Astrocyte (in vitro differentiated cells and primary cell): ENCODE measurements at places on chromosomes 2 and 18. TPM values are rescaled to one million over a fixed set of nuclear protein-coding genes. Genes with fewer than 3 reads are reported as not detected.

DOK1 gene
- 19.1 and 19.3 TPM in 2 replicates for total RNA-seq

CDK15 gene
- 6.6 and 9.3 TPM in 2 replicates for total RNA-seq

TUBB8B gene
- total RNA-seq: not detected in 2 replicates

CIB4 gene
- total RNA-seq: not detected in 2 replicates

DNA sequence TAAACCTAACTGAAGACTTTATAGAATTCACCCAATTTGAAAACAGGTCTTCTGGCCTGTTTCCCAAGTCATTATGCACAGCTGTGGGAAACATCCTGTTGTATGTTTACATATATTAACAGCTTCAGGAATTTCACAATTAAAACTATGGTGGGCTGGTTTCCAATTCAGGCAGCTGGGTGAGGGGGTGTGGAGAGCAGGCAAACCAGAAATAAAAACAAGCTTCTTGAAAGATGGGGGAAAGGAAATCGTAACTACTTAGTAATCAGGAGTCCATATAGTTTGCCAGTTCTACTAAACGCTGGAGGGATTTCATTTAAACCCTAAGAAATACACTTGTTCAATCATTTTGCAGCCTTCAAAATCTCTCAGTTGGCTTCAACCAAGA is 22.8 kb downstream of the ATP8B1 start:
- peak; percentile 73 for DNase-seq

DNA sequence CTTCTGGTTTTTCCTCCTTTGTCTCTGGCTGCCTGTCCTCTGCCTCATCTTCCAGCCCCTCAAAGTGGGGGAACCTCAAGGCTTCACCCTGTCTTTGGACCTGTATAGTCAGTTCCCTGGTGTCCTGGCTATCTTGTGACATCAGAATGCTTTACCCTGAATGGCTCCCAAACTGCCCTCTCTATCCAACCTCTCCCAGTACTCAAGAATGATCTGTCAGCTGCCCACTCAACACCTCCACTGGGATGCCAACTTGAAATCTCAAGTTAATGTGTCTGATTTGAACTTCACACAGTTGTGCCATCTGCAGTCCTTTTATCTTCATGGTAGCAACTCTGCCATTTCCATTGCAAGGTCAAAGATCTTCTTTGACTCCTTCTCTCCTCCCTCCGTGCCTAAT is 43.8 kb downstream of the UBE2F start:
- DNase-seq: no peak

ARHGEF4 gene
- total RNA-seq: 3.3 and 4.8 TPM in 2 replicates

GRCh38 chr2:230418341-230419016 is 2.5 kb downstream of the SP100 start:
- peak; percentile 77 for DNase-seq

DNA sequence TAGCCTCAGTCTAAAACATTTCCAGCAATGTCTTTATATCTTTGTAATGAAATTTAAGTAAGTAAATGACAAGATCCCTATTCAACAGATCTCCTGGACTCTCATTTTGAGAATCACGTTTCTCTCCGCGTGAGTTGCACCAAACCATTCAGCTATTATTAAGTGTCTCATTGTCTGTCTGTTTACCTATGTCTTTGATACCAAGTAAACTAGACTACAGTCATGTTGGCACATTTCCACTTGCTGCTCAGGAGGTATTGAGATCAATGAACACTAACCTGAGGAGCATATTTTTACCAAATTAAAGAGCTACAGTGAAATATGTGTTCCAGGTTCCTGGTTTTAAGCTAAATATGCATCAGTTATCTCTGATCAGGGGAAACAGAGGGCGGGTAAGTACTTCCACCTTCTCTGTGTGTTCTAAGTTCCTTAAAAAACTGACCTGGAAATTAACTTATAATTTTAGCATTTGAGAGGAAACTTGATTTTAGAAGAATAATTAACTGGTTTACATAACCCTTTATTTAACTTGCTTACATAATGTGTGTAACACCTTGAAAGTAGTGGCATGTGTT is 125.8 kb downstream of the OSBPL6 start:
- no peak for DNase-seq

- DNase-seq: no peak
These were observed 52.5 kb upstream of the SLC14A2 start for GRCh38 chr18:45562567-45563479.

- no peak for DNase-seq
These were observed 69.6 kb downstream of the ETAA1 start for GRCh38 chr2:67466734-67467133.
